Naive B cell (primary cell): ENCODE measurements at places on chromosomes 3 and 15. TPM values are rescaled to one million over a fixed set of nuclear protein-coding genes. Genes with fewer than 3 reads are reported as not detected.

KLHL40 gene
- not detected for polyA plus RNA-seq

PDE8A gene
- polyA plus RNA-seq = 3.1 TPM

GXYLT2 gene
- not detected for polyA plus RNA-seq

ST8SIA2 gene
- not detected for polyA plus RNA-seq

GOLGA8J gene
- polyA plus RNA-seq = not detected

BCHE gene
- not detected for polyA plus RNA-seq

PIGBOS1 gene
- polyA plus RNA-seq = 27.5 TPM

KY gene
- polyA plus RNA-seq = not detected

LSAMP gene
- polyA plus RNA-seq = not detected

MDFIC2 gene
- polyA plus RNA-seq = not detected

ZNF660 gene
- polyA plus RNA-seq = 0.79 TPM

FGF12 gene
- polyA plus RNA-seq = not detected

SCAANT1 gene
- not detected for polyA plus RNA-seq

ERICH6 gene
- not detected for polyA plus RNA-seq

CSPG5 gene
- 0.16 TPM for polyA plus RNA-seq

SERPINI2 gene
- polyA plus RNA-seq = not detected

TMEM212 gene
- polyA plus RNA-seq = not detected

RBP2 gene
- polyA plus RNA-seq = not detected

SEC22A gene
- polyA plus RNA-seq = 13.2 TPM

PPP1R2 gene
- polyA plus RNA-seq = 208 TPM

CFAP44 gene
- polyA plus RNA-seq = 3.7 TPM

TCTA gene
- 55.5 TPM for polyA plus RNA-seq

GPR171 gene
- polyA plus RNA-seq = 3.1 TPM

RBM5 gene
- 40.1 TPM for polyA plus RNA-seq

CCR3 gene
- not detected for polyA plus RNA-seq

RAD51 gene
- polyA plus RNA-seq = 0.61 TPM

PRRT3 gene
- 0.33 TPM for polyA plus RNA-seq

TIMP4 gene
- not detected for polyA plus RNA-seq

WDR93 gene
- not detected for polyA plus RNA-seq
